ENCODE measurements at places on chromosomes 13 and 19.

- DNase-seq, result no peak
Observed at GRCh38 chr19:10010247-10010691, at the start of gene COL5A3. Gene COL5A3 (minus strand): TSS chr19:10010504. CDS start chr19:10010385, 119 bp downstream.

DNA sequence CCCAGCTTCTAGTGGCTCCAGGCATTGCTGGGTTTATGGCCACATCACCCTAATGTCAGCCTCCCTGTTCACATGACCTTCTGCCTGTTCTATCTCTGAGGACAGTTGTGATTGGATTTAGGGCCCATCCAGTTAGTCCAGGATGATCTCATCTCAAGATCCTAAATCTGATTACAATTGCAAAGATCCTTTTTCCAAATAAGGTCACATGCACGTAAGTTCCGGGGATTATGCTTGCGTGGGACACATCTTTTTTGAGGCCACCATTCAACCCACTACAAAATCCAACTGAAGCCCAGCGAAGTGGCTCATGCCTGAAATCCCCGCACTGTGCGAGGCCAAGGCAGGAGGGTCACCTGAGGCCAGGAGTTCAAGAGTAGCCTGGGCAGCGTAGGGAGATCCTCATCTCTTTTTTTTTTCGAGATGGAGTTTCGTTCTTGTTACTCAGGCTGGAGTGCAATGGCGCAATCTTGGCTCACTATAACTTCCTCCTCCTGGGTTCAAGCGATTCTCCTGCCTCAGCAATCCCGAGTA, 12.3 kb downstream of the PLD3 start:
- no peak for DNase-seq

- DNase-seq, result no peak
Observed at GRCh38 chr13:41196620-41197019, 2.3 kb upstream of the KBTBD7 start.

DNA sequence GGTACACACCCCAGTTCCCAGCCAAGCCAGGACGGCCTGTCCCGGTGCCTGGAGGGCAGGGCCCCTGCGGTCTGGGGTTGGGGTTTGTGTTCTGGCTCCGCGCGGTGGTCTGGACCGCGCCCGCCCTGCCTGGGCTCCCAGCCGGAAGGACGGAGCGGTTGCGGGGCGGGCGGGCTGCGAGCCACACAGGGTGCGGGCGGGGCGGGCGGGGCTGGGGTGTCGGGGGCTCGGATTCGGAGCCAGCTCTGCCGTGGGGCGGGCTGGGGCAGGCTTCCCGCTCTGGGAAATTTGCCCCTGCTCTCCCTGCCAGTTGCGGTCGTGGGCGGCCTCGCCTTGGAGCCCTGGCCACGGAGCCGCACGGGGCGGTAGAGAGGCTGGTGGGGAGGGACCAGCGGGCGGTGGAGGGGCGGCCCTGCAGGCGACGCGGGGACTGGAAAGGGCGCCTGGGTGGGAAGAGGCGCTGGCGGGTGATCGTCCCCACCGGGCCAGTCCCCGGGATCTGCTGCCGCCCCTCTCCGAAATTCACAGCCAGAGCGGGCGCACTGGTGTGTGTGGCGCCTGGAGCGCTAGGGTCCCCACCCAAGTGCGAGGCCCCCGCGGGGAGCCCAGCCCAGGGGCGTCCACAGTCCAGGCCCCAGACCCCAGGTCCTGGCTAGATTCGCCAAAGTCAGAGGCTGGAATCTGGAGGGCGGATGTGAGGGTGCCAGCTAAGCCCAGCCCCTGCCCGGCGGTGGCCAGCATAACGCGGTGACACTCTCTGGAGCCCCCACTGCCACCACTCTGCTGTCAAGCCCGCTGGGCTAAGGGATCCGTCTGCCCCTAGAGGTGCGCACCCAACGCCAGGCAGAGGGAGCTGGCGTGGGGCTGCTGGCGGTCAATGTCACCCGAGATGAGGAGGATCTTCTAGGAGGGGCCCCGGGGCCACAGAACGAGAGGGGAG, 11.0 kb upstream of the ZNF492 start:
- DNase-seq, result no peak

GRCh38 chr13:25095851-25096453, at the start of gene PABPC3:
Gene PABPC3 (plus strand): TSS chr13:25096136. CDS start chr13:25096199, 63 bp downstream.
- DNase-seq, result peak; percentile 81

- DNase-seq, result no peak
Observed at GRCh38 chr19:55474269-55475265, 1.9 kb upstream of the ZNF628 start.

DNA sequence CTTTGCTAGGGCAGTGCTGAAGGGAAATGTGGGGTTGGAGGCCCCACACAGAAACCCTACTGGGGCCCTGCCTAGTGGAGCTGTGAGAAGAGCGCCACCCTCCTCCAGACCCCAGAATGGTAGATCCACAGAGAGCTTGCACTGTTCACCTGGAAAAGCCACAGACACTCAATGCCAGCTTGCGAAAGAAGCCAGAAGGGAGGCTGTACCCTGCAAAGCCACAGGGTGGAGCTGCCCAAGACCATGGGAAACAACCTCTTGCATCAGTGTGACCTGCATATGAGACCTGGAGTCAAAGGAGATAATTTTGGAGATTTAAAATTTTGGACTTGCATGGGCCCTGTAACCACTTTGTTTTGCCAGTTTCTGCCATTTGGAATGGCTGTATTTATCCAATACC, 615.4 kb upstream of the MIR17HG start:
- no peak for DNase-seq

DNA sequence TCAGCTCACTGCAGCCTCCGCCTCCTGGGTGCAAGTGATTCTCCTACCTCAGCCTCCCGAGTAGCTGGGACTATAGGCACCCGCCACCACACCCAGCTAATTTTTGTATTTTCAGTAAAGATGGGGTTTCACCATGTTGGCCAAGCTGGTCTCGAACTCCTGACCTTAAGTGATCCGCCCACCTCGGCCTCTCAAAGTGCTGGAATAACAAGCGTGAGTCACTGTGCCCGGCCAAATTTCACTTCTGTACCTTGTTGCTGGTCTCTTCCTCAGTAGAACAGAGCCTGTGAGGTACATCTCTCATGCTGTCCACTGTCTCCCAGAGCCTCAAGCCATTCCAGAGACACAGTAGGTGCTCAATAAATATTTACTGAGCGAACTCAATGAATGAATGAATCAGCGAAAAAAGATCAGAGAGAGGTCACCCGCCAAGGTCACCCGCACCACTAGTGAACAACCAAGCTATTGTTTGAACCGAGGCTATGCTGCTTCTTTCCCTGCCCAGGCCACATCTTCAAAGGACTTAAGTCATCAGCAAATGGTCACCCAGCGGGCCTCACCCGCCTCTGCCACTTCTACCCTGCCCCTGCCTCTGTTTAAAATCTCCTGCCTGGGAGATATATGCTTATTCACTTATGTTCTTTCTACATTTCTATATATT, 9.3 kb downstream of the TMEM143 start:
- DNase-seq, result no peak

DNA sequence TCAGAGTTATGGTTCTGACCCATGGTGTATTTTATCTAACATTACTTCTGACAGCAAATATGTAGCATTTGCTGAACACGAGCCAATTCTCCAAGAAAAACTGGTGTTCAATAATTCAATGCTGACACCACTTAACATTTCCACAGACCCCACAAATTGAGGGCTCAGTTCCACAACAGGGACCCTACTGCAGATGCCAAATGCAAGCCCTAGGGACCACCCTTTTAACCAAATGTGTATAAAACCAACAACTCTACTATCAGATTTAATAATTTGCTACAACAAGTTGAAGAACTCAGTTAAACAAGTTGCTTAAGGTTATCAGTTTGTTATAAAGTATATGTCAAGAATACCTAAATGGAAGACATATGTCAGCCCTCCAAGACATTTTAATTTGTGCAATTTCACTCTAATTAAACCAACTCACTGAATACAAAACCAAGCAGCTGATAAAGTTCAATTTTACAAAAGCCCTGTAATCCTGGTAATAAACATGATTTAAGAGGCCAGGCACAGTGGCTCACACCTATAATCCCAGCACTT, 6.7 kb downstream of the ZNF44 start:
- no peak for DNase-seq

- DNase-seq, result no peak
Observed at GRCh38 chr13:77715233-77715891, 17.9 kb downstream of the SLAIN1 start.

DNA sequence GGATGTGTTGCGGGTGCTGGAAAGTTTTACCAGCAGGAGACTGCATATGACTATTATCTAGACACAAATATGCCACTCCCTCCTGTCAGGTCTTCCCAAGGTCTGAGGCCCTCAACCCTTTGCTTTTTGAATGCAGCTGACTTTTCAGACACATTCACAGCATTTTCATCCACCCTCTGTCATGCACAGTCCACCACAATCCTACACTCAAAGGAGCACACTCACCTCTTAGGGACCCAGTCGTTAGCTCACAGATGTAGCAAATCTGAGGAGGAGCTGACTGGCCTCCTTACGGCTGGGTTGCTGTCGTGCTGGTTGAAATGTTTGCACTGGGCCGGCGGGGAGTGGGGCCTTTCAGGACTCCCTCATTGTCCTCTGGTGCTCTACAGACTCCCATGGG, 479.4 kb downstream of the IRS2 start:
- DNase-seq, result no peak

- no peak for DNase-seq
Observed at GRCh38 chr13:34857558-34858325, 84.3 kb upstream of the NBEA start.

- DNase-seq, result no peak
Observed at GRCh38 chr19:11894851-11895250, 7.3 kb downstream of the ZNF69 start.

DNA sequence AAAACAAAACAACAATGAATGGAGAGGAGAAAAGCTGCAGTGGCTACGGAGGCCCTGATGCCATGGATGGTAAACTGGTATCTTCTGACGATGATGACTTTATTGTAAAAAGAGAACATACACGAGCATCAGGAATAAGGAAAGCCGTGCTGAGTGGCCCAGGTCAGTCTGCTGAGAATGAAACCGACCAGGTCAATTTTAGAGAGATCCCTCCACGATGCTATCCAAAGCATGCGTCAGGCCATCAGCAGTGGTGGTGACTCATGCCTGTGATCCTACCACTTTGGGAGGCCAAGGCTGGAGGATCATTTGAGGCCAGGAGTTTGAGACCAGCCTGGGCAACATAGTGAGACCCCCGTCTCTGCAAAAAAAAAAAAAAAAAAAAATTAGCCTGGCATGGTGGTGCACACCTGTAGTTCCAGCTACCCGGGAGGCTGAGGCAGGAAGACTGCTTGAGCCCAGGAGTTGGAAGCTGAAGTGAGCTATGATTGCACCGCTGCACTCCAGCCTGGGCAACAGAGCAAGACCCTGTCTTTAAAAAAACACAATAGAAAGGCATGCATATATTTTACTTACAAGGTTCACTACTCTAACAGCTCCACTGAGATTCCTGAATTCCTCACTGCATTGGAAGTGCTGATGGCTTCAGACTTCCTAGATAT, 62.3 kb downstream of the GADD45B start:
- DNase-seq, result no peak

Data from posterior cingulate gyrus (tissue), 11 donors.